GM19239 (cell line): ENCODE measurements at places on chromosomes 2 and 18.

- DNase-seq = no peak
Observed at GRCh38 chr2:26035090-26035743, 1.3 kb downstream of the RAB10 start.

DNA sequence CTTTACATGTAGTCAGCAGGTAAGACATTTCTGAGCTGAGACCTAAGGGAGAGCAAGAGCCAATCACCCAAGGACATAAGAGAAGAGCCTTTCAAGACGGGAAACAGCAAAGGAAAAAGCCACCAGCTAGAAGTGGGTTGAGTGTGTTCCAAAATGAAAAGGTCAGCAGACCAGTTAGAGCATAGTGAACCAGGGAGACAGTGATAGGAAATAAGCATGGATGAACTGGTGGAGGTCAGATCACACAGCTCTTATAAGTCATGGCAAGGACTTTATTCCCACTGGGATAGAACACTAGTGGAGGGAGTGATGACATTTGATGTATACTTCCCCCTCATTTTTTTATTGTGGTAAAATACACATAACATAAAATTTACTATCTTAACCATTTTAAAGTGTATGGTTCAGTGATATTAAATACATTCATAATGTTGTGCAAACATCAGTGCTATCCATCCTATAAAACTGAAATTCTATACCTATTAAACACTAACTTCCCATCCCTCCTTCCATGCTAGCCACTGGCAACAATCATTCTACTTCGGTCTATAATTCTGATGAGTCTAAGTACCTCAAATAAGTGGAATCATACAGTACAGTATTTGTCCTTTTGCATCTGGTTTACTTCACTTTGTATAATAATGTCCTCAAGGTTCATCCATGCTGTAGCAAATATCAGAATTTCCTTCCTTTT, 155.8 kb upstream of the WDSUB1 start:
- no peak for DNase-seq

GRCh38 chr2:14745288-14746076, 113.0 kb downstream of the LRATD1 start:
- DNase-seq = no peak

GRCh38 chr2:14712111-14712510, 79.6 kb downstream of the LRATD1 start:
- DNase-seq = no peak

GRCh38 chr2:88011011-88011410, 5.3 kb downstream of the RNU2-63P start:
- DNase-seq = no peak

GRCh38 chr2:175002547-175003274, 2.5 kb downstream of the CHN1 start:
- DNase-seq = no peak

DNA sequence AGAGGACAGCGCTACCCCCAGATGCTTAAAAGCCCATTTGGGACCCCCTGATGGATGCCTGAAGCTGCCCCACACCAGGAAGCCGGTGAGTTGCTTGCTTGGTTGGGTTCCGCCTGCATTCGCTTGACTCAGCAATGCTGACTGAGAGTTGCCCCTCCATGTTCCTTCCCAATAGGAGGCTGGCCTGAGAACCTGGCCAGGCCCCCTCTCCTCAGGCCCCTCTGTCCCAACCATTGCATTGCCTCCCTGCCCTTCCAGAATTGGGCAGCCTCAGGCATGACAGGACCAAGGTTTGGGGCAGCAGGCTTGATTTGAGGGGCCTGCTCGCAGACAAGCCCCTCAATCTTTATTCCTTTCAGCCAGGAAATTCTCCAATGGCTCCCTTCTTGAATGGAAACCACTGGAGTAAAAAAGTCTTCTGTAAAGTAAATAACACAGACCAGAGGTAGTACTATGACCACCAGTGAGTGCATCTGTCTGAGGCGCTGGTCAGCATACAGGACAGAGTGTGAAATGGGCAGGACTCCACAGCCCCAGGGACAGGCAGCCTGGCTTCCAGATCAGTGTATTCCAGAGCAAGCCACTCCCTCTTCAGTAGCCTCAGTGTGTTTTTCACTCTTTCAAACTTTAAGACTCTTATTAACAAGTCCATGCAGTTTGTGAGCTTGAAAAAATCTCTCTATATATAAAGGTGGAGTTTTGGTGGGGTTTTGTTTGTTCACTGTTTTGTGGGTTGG, 104.7 kb downstream of the C1QL2 start:
- no peak for DNase-seq

- no peak for DNase-seq
Observed at GRCh38 chr2:199446996-199447576, 10.7 kb downstream of the SATB2 start.

DNA sequence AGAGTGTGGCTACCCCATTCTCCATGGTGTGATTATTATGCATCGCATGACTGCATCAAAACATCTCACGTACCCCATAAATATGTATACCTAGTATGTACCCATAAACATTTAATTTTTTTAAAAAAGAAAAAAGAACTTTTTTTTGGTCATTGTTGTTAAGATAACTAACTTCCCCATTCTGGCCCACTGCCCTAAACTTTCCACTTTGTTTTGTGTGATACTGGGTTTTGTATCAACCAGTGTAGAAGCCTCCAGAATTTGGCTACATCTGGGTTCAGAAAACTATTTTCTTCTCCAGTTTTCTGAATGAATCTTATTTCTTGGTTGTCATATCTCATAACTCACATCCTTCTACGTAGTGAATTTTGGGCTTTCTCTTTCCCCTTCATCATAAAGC, 62.3 kb upstream of the NABP1 start:
- no peak for DNase-seq

- DNase-seq = no peak
Observed at GRCh38 chr2:238242731-238243495, 3.1 kb upstream of the HES6 start.

DNA sequence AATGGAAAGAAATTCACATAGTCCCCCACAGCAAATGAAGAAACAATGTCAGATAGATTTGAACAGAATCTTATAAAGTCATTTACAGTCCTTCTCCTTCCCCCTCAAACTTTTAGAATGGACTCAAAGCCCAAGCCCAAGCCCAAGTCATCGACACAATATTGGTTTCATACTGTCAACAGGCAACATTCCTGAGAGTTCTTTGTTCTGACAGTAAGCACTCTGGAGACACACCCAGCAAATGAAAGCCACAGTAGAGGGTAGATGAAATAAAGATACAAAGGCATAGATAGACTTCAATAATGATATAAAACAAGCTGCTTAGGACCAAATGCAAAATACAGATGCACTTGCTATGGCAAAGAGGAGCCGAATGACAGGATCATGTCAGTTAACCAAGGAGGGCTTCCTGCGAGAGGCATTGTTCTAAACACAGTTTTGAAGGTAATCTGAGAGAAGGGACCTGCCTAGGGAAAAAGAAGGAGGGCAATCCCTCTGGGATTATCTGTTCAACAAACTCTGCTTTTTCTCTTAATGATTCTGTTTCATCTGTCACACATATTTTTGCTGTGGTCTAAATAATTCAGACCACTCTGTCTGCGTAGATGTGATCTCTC, 97.1 kb upstream of the MAP4K3 start:
- no peak for DNase-seq

- no peak for DNase-seq
Observed at GRCh38 chr2:69181806-69182427, 168.9 kb downstream of the ANTXR1 start.

- DNase-seq = no peak
Observed at GRCh38 chr2:189960346-189960745, 102.2 kb downstream of the MSTN start.

DNA sequence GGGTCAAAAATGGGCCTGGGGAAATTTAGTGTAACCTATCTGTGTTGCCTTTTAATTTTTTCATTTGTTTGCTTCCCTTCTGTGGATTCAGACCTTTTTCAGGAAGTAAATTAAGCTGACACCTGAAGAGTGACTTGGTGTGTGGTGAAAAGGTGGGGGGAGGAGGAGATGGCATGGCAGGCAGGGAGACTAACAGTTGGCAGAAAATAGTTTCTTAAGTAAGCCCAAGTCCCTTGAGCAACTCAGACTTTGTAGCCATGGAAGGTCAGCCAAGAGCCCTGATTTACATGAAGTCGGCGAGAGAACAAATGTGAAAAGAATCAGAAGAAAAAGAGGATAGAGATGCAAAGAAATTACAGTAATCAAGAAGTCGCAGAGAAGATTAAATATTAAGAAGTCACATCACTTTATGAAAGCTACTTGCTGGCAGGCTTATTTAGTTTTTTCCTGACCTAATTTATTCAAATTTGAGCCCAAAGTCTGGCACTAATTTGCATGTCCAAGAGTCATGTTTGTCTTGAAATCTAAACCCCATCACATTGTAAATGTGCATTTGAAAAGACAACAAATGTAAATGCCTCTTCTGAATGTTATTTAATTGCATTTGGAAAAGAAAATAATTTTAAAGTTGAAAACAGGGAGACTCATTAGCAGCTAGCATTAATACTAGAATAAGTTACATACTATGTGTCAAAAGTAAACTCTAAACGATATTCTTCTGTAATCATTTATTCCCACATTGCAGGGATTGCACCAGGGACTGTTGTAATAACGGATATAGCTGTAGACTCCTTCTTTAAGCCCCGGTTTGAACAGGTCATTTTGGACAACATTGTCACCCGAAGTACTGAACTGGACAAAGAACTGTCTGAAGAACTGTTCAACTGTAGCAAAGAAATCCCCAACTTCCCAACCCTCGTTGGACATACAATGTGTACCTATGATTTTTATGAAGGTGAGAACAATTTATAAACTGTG, 19.3 kb downstream of the UPP2 start:
- DNase-seq = no peak

GRCh38 chr2:178522950-178523595, 42.8 kb downstream of the PLEKHA3 start:
- peak; percentile 48 for DNase-seq

GRCh38 chr2:102664471-102664909, 45.1 kb downstream of the SLC9A2 start:
- DNase-seq = no peak

- no peak for DNase-seq
Observed at GRCh38 chr2:190477661-190478454, 56.7 kb downstream of the NEMP2 start.

DNA sequence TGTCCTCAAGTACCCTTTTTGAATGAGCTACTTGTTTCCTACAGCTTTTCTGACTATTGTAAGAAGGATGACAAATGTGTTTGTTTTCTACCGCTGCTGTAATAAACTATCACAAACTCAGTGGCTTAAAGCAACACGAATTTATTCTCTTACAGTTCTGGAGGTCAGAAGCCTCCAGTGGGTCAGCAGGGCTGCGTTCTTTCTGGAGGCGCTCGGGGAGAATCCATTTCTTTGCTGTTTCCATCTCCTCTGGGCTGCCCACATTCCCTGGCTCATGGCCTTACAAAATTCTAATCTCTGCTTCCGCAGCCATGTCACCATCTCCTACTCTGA, 128.5 kb downstream of the SPP2 start:
- no peak for DNase-seq

- DNase-seq = no peak
Observed at GRCh38 chr2:133342286-133343017, 225.8 kb downstream of the NCKAP5 start.
